ENCODE measurements at places on chromosomes 6 and 20.
A peak's percentile ranks its signal among the peaks of the same experiment; 100 is the strongest.

GRCh38 chr6:72931325-72931887 lies 293.9 kb downstream of the KHDC1L start:
- no peak for DNase-seq
- H3K4me3 ChIP-seq, result no peak overlapping the region
- peaks cover 13% of the 10 kb centered on the region for H3K4me1 ChIP-seq
- H3K36me3 ChIP-seq, result no peaks in the 10 kb centered on the region
- no peak overlapping the region for H3K27ac ChIP-seq

DNA sequence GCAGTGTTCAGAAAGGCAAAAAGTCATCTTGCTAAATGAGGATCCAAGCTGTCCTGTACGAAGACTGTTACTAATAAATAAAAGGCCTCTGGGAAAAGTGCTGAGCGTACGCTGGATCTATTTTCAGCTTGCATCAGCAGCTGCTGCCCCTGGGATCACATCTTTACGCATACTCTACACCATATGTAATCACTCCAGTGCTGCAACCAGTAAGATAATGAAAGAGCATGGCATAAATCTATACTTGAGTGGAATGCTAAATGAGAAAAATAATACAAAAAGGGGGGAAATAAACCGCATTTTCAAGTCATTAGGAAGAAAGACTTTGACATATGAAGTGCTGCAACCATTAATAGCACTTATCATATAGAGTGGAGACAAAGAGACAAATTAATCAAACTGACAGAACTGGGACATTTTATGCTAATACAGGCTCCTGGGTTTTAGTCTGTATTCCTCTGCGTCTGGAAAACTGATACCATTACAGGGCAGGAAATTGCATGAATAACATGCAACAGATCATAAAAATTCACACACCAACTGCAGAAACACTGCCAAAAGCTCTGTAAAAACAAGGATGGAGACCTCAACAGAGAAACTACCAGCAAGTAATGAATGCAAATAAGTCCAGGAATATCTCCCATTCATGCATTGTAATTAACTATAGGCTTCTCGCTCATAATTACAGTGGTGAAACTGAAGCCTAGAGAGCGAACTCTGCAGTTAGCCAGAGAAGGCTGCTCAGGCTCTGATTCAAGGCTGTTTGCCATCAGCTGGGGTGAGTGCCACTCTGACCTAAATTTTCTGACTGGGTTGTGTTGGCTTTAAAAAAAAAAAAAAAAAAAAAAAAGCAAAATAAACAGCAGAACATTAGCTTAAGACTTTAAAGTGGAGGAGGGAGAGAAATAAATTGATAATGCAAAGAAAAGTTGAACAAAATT lies 83.8 kb downstream of the GJA10 start:
- H3K36me3 ChIP-seq, result no peaks in the 10 kb centered on the region
- H3K4me1 ChIP-seq, result peaks cover 40% of the 10 kb centered on the region
- no peak for DNase-seq
- no peak overlapping the region for H3K27ac ChIP-seq
- no peak overlapping the region for H3K4me3 ChIP-seq

DNA sequence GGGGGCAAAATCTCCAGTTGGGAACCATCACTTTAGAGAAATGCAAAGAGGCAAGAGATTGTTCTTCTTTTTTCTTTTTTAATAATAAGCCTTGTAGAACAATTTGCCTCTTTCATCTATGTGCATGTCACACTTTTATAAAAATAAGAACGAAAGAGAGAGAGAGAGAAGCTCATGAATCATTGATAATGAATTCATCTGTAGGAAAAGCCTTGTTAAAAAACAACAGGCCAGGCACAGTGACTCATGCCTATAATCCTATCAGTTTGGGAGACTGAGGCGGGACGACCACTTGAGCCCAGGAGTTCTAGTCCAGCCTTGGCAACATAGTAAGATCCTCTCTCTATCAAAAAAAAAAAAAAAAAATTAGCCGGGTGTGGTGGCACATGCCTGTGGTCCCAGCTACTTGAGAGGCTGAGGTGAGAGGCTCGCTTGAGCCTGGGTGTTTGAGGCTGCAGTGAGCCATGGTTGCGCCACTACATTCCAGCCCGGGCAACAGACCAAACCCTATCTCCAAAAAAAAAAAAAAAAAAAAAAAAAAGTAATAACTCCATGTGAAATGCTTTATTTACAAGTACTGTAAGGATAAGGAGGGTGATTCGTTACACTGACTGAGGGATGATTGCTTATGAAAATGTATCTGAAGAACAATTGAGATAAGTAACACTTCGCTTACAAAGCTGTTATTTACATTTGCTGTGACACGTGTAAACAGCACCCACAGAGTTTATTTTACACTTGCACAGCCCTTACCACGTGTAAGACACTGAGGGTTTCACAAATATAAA lies 6.0 kb downstream of the CCN5 start:
- no peaks in the 10 kb centered on the region for H3K27me3 ChIP-seq
- DNase-seq, result no peak
- H3K27ac ChIP-seq, result no peak overlapping the region
- no peaks in the 10 kb centered on the region for H3K4me1 ChIP-seq

DNA sequence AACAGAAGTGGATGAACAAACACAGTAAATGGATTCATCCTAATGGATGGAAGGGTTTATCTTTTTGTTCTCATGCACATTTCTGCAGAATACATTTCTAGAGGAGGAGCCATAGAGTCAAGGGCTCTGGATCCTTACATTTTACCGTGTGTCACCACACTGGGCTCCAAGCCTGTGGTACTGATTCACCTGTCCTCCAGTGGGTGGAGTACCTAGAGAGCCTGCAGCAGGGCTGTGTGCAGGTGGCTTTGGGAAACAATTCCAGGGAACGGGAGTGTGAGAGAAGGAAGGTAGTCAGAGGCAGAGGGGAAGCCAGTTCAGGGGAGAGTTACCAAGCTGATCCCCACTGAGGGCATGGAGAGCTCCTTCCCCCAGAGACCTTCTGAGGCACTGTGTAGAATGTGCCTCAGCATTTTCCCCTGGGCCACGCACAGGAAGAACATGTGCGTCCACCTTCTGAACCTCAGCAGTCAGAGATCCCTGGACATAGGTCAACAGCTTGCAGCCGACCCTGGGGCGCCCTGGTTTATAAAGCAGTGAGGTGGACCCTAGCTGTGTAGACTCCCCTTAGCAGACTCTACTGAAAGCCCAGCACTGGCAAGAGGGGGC lies 85.3 kb upstream of the SLC22A23 start:
- H3K4me3 ChIP-seq, result no peak overlapping the region
- no peaks in the 10 kb centered on the region for H3K36me3 ChIP-seq
- no peak overlapping the region for H3K27ac ChIP-seq
- DNase-seq, result no peak
- H3K27me3 ChIP-seq, result peaks cover 6% of the 10 kb centered on the region

DNA sequence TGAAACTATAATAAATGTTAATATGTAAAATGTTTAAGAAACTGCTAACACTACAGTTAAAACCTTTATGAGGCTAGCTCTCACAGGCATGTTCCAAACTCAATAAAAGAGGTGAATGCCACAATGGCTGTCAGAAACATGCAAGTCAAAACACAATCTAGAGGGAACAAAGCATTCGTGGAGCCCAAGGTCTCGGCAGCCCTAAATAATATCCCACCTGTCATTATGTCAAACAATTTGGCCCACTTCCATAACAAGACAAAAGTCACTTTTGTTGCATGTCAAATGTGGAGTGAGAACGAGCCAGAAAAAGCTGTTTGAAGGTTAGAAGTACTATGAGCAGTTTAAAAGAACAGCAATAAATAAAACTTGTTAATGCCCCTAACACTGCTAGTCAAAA lies 181.9 kb downstream of the GMDS start:
- no peak for DNase-seq
- H3K36me3 ChIP-seq, result peaks cover 9% of the 10 kb centered on the region
- H3K27ac ChIP-seq, result no peak overlapping the region
- H3K4me3 ChIP-seq, result no peak overlapping the region
- no peaks in the 10 kb centered on the region for H3K27me3 ChIP-seq

DNA sequence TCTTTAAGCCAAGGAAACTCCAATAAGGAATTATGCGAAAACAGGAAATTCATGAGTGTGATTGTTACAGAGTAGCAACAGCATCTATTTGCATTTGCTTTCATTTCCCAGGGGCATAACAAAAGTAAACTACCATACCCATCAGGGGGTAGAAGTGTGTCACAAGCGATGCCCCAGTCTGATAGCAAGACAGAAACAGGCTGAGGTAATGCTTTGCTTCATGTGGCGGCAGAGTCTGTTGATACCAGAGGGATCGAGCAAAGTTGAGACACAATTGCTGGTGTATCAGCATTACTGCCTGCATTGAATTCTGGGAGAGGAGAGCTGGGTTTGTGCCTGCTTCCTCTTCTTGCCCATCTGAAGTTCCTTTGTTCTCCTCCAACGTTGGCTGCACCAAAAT lies 51.2 kb upstream of the LYRM2 start:
- no peak for DNase-seq
- H3K4me1 ChIP-seq, result peaks cover 9% of the 10 kb centered on the region
- H3K27me3 ChIP-seq, result no peaks in the 10 kb centered on the region

GRCh38 chr6:79993012-79993910 lies 11.2 kb upstream of the TTK start:
- DNase-seq, result no peak
- H3K4me1 ChIP-seq, result no peaks in the 10 kb centered on the region
- no peaks in the 10 kb centered on the region for H3K36me3 ChIP-seq

DNA sequence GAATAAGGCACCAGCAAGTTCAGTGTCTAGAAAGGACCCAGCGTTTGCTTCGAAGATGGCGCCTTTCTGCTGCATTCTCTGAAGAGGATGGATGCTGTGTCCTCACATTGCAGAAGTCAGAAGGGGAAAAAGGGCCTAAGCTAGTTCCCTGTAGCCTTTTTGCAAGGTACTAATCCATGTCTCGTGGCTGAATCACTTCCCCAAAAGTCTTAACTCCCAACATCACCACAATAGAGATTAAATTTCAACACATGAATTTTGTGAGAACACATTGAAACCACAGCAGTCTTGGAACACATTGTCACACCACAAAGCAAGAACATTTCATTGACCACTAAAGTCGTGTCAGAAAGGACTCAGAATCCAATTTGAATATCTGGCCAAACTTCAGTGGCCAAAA lies 42.1 kb downstream of the KLHL31 start:
- no peak overlapping the region for H3K4me3 ChIP-seq
- peaks cover 2% of the 10 kb centered on the region for H3K27me3 ChIP-seq
- no peak for DNase-seq
- H3K4me1 ChIP-seq, result no peaks in the 10 kb centered on the region

GRCh38 chr6:11409371-11409770 lies 128.2 kb upstream of the TMEM170B start:
- no peak overlapping the region for H3K27ac ChIP-seq
- H3K4me3 ChIP-seq, result no peak overlapping the region
- no peaks in the 10 kb centered on the region for H3K4me1 ChIP-seq
- H3K27me3 ChIP-seq, result no peaks in the 10 kb centered on the region
- no peaks in the 10 kb centered on the region for H3K36me3 ChIP-seq
- no peak for DNase-seq

DNA sequence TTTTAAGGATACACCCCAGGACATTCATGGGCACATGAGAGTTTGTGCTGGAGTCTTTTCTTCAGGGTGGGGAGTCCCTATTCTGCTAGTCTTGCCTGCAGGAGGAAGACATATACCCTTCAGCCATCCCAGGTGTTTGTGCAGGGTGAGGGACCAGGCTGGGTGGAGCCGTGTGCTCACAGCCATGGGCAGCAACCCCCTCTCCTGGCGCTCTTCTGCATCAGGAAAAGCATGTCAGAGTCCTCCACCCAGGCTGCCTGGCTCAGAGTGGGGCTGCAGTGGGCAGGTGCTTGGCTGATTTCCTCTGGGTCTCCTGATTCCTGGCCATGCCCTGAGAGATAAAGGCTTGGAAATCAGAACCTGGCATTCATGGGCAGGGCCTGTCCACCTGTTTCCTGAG lies 22.7 kb upstream of the MLN start:
- no peaks in the 10 kb centered on the region for H3K36me3 ChIP-seq
- no peak for DNase-seq
- no peak overlapping the region for H3K27ac ChIP-seq
- H3K27me3 ChIP-seq, result no peaks in the 10 kb centered on the region
- peaks cover 3% of the 10 kb centered on the region for H3K4me1 ChIP-seq

DNA sequence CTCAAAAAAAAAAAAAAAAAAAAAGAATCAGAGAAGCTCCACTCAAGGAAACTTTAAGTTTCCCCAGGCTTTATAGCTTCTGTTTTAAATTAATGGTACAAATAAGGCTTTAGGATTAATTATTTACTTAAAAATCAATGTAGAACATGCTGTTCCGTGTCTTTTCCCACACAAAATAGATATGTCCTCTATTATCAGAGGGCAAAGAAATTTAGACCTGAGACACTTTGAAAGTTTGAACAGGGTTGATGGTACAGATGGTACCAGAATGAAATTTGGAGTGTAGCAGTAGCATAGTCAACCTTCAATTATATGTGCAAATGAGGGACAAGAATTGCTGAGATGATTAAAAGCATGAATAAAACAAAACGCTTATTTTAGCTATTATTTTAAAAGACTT lies 32.2 kb upstream of the REV3L start:
- H3K27ac ChIP-seq, result no peak overlapping the region
- H3K4me1 ChIP-seq, result no peaks in the 10 kb centered on the region
- no peak overlapping the region for H3K4me3 ChIP-seq
- no peaks in the 10 kb centered on the region for H3K27me3 ChIP-seq
- no peak for DNase-seq
- peaks cover 4% of the 10 kb centered on the region for H3K36me3 ChIP-seq

DNA sequence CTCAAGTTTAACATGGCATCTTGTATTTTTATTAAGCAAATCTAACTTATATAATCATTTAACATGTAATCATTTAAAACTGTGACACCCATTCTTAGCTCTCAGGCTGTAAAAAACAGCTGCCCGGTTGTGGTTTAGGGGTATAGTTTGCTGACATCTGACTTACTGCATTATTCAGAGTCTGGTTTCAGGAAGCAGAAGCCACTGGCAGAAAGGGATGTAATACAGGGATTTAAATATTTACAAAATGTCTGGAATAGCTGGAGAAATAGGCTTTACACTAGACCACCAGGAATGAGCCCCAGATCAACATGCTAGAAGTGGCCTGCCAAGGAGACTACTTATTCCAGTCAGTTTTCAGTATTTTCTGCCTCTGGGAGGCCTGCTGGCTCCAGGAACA lies 421.1 kb downstream of the CD109 start:
- no peak overlapping the region for H3K4me3 ChIP-seq
- no peaks in the 10 kb centered on the region for H3K36me3 ChIP-seq
- H3K4me1 ChIP-seq, result no peaks in the 10 kb centered on the region

GRCh38 chr6:146912730-146913685 lies 291.2 kb upstream of the STXBP5 start:
- H3K36me3 ChIP-seq, result no peaks in the 10 kb centered on the region
- H3K4me3 ChIP-seq, result no peak overlapping the region
- H3K4me1 ChIP-seq, result peaks cover 2% of the 10 kb centered on the region
- peaks cover 20% of the 10 kb centered on the region for H3K27me3 ChIP-seq

- peaks cover 72% of the 10 kb centered on the region for H3K27me3 ChIP-seq
- H3K27ac ChIP-seq, result no peak within 1 kb of the TSS
- DNase-seq, result no peak
- peaks cover 4% of the 10 kb centered on the region for H3K4me1 ChIP-seq
Measured at GRCh38 chr20:610130-611046, at the start of gene TCF15. Gene TCF15, minus strand, starts transcription at chr20:610309. Its CDS starts 72 bp downstream, at chr20:610237.

DNA sequence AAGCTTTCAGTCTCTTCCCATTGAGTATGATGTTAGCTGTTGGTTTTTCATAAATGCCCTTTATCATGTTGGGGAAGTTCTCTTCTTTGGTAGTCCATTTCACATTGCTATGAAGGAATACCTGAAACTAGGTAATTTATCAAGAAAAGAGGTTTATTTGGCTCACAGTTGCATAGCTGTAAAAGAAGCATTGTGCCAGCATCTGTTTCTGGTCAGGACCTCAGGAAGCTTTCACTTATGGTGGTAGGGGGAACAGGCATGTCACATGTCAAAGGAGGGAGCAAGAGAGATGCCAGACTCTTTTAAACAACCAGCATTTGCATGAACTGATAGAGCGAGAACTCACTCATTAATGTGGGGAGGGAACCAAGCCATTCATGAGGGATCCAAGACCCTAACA lies 48.0 kb upstream of the MAPK13 start:
- H3K27ac ChIP-seq, result peak overlapping the region; percentile 31
- no peaks in the 10 kb centered on the region for H3K27me3 ChIP-seq
- peaks cover 4% of the 10 kb centered on the region for H3K4me1 ChIP-seq
- peaks cover 21% of the 10 kb centered on the region for H3K36me3 ChIP-seq
- no peak for DNase-seq

All from naive thymus-derived CD8-positive, alpha-beta T cell (primary cell).